ENCODE measurements at places on chromosomes 4 and X. TPM values are rescaled to one million over a fixed set of nuclear protein-coding genes. Genes with fewer than 3 reads are reported as not detected.

GRCh38 chr4:956531-957230, 16.7 kb downstream of the DGKQ start:
- H3K4me3 ChIP-seq, result no peak overlapping the region
- no peaks in the 10 kb centered on the region for H3K4me1 ChIP-seq
- no peak overlapping the region for H3K27ac ChIP-seq

DNA sequence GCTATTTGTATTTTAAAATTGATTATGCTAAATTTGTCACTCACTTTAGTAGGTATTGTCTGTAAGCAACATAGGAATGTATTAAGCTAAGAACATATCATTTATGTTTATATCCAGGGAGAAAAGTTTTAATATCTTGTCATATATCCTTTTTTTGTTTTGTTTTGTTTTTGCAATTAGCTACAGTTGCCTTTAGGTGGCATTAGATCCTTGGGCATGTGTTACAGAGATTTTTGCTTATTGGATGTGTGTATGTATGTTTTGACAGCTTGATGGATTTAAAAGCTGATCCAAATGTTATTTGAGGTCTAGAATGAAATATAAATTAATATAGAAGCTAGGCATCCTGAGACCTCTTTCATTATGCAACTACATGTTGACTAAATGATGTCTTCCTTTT, 36.1 kb upstream of the OTUD4 start:
- DNase-seq, result peak; percentile 13
- H3K27me3 ChIP-seq, result no peaks in the 10 kb centered on the region
- H3K4me3 ChIP-seq, result no peak overlapping the region
- no peaks in the 10 kb centered on the region for H3K4me1 ChIP-seq
- no peaks in the 10 kb centered on the region for H3K36me3 ChIP-seq
- no peak overlapping the region for H3K27ac ChIP-seq

DNA sequence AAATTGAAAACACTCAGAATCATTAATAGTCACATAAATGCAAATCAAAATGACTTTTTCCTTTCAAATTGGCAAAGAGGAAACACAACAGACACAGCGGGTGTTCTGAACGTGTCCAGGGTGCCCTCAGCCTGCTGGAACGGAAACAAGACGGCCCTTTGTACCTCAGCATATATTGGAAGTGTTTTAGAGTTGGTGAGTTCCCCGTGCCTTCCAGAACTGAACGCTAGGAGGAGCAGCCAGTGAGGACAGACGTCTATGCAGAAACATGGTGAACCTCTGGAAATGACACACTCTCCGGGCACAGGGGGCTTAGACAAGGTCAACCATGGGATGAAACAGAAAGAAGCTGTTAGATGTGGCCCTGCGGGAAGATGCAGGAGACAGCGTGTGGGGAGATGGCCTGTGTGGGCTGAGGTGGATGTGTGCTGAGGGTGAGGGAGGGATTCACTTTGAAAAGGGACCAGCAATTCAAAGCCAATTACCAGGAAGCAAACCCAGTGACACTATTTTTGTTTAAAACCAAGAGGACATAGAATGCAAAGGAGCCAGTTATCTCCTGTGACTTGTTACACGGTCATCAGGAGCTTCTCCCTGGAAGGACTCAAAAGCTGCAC, 40.4 kb downstream of the RNF212 start:
- H3K36me3 ChIP-seq, result no peaks in the 10 kb centered on the region
- no peak overlapping the region for H3K27ac ChIP-seq
- peaks cover 31% of the 10 kb centered on the region for H3K27me3 ChIP-seq
- DNase-seq, result peak; percentile 61
- no peak overlapping the region for H3K4me3 ChIP-seq

GRCh38 chr4:2798399-2799223, 5.7 kb downstream of the SH3BP2 start:
- H3K4me3 ChIP-seq, result no peak overlapping the region
- peak overlapping the region; percentile 22 for H3K27ac ChIP-seq
- peak; percentile 92 for DNase-seq
- no peaks in the 10 kb centered on the region for H3K36me3 ChIP-seq
- peaks cover 79% of the 10 kb centered on the region for H3K4me1 ChIP-seq

GRCh38 chrX:42606591-42606990, 171.4 kb downstream of the PPP1R2C start:
- no peak overlapping the region for H3K27ac ChIP-seq
- H3K36me3 ChIP-seq, result no peaks in the 10 kb centered on the region
- no peak for DNase-seq
- H3K4me1 ChIP-seq, result no peaks in the 10 kb centered on the region

DNA sequence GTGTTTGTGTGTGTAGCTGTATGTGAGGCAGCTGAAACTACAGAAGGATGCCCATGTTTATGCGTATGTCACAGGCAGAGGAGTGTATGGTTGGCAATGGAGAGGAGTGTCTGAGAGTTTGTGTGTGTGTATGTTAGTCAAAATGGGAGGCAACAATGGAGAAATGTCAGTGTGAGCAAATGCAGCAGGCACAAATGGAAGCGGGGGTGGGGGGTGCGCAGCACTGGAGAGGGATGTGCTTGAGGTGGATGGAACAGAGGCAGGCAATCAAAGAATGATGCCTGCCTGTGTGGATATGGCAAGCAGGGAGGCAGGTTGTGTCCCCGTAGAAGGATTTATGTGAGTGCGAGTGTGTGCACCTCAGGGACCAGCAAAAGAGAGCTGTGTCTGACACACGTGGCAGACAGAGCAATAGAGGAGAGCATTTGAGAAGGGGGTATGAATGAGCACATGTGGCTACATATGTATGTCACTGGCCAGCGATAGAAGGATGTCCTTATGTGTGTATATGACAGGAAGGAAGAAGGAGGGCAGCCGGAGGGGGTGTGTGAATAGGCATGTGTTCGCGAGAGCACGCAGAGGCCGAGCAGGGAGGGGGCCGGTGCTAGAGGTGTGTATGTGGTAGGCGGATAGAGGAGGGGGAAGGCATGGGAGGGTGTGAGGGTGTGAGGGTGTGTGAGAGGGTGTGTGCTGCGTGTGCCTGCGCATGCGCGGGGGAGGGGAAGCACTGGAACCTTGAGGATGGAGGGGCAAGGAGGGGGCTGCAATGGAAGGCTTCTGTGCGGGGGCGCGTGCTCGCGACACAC, 1.1 kb downstream of the PJA1 start:
- DNase-seq, result peak; percentile 79
- peak overlapping the region; percentile 62 for H3K27ac ChIP-seq
- H3K4me1 ChIP-seq, result 0 out of 2 replicates have a peak, but pooled peaks cover 3% of the 10 kb centered on the region
- peak overlapping the region; percentile 81 for H3K4me3 ChIP-seq
- no peaks in the 10 kb centered on the region for H3K36me3 ChIP-seq

DNA sequence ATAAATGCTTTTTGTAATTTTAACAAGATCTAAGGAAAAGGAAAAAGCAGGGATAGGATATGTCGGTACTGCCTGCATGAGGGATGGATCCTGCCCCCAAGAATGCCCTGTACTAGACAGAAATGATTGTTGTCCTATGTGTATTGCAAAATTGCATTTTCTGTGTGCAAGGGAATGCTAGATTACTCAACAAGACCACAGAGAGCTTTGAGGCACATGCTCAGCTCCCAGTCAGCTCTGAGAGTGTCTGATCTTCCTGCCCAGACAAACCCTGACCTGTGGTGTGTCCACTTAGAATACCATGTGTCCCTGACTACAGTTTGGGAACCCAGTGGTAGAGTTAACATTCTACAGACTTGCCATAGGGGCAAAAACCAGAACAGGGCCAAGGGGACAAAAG, 129.2 kb upstream of the PAK3 start:
- no peaks in the 10 kb centered on the region for H3K4me1 ChIP-seq
- H3K36me3 ChIP-seq, result no peaks in the 10 kb centered on the region
- DNase-seq, result no peak
- H3K27me3 ChIP-seq, result no peaks in the 10 kb centered on the region

DNA sequence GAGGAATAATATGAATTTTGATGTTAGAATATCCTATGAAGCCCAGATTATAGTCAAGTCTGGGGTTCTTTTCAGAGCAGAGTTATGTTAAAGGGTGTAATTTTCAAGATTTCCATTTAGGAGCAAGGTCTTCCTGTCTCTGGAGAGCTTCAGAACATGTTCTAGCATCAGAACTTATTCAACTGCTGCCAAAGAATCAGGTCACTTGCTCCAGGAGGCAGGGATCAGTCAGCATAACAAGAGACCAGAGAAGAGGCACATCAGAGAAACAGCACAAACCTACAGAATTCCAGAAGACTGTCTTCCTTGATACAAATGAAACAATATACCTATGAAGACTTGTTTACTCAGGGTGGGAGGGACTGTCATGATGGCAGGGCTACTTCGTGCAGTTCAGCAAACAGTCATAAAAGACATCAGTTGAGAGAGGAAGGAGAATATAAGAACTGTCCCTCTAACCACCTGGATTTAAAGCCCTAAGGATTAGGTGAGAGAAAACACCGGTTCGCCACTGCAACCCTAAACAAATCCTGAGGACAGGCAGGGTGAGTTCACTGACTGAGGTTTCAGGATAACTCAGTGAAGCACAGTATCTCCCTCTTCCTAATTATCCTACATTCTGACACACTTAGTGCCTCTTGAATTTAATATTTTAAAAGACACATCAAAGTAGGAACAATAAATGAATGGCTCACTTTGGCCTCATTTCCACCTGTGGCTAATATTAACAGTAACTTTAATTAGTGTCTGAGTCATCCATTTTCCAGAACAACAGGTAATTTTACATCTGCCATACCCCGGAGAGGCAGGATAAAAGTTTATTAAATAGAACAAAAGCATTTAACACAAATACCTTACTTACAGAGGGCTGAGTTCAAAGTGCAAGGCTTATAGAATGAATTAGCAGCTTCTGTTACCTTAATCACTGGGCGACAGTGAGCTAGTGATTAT, 93.0 kb downstream of the HDAC8 start:
- peaks cover 31% of the 10 kb centered on the region for H3K4me1 ChIP-seq
- no peak for DNase-seq
- peaks cover 16% of the 10 kb centered on the region for H3K36me3 ChIP-seq
- H3K27me3 ChIP-seq, result no peaks in the 10 kb centered on the region
- no peak overlapping the region for H3K27ac ChIP-seq

The MSANTD1 gene
- polyA plus RNA-seq, result 0.18 TPM

The WAS gene
- 0.30 TPM for polyA plus RNA-seq

The FGFRL1 gene
- polyA plus RNA-seq, result 22.5 TPM

GRCh38 chrX:38636949-38637819, 75.8 kb downstream of the TSPAN7 start:
- peaks cover 4% of the 10 kb centered on the region for H3K27me3 ChIP-seq
- no peak overlapping the region for H3K4me3 ChIP-seq
- no peaks in the 10 kb centered on the region for H3K36me3 ChIP-seq
- no peaks in the 10 kb centered on the region for H3K4me1 ChIP-seq
- no peak for DNase-seq

The SMIM43 gene
- polyA plus RNA-seq, result 37.2 TPM

GRCh38 chr4:150999086-150999485, 16.0 kb downstream of the LRBA start:
- no peaks in the 10 kb centered on the region for H3K4me1 ChIP-seq
- no peaks in the 10 kb centered on the region for H3K27me3 ChIP-seq

- H3K4me3 ChIP-seq, result no peak overlapping the region
- no peaks in the 10 kb centered on the region for H3K27me3 ChIP-seq
- H3K27ac ChIP-seq, result peak overlapping the region; percentile 76
- 0 out of 2 replicates have a peak, but pooled peaks cover 3% of the 10 kb centered on the region for H3K4me1 ChIP-seq
Observed at GRCh38 chr4:177016541-177017141, 223.9 kb upstream of the VEGFC start.

DNA sequence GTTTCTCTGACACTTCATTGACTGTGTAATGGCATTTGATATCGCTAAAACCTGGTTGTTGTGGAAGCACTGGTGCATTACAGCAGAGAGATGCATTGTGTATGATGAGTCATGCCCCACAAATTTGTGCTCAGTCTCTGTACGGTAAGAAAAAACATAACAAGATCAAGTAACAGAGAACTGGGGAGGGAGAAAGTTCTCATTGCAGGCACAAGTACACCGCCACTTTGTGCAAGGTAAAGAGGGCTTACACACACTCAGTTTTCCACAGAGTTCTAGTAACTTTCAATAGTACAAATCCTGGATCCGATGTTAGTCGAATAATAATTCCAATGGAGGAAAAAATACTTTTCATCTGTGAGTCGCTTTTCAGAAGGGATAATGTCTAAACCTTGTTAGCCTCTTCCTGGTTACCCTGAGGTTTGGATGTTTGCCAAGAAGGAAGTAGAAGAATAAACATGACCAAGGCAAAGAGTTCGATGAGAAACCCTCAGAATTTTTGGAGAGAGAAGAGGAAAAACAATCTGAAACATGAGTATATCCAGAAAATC, 512.5 kb upstream of the SLIT2 start:
- no peaks in the 10 kb centered on the region for H3K36me3 ChIP-seq
- DNase-seq, result no peak
- H3K4me1 ChIP-seq, result peaks cover 12% of the 10 kb centered on the region

- no peak overlapping the region for H3K27ac ChIP-seq
- no peak overlapping the region for H3K4me3 ChIP-seq
- no peaks in the 10 kb centered on the region for H3K36me3 ChIP-seq
- DNase-seq, result peak; percentile 4
- peaks cover 14% of the 10 kb centered on the region for H3K4me1 ChIP-seq
- H3K27me3 ChIP-seq, result no peaks in the 10 kb centered on the region
Observed at GRCh38 chr4:89757154-89757719, 79.7 kb downstream of the SNCA start.

- H3K4me1 ChIP-seq, result no peaks in the 10 kb centered on the region
- no peaks in the 10 kb centered on the region for H3K36me3 ChIP-seq
- DNase-seq, result no peak
- H3K4me3 ChIP-seq, result no peak overlapping the region
- peaks cover 10% of the 10 kb centered on the region for H3K27me3 ChIP-seq
Observed at GRCh38 chr4:108097990-108098553, 70.7 kb downstream of the LEF1 start.

DNA sequence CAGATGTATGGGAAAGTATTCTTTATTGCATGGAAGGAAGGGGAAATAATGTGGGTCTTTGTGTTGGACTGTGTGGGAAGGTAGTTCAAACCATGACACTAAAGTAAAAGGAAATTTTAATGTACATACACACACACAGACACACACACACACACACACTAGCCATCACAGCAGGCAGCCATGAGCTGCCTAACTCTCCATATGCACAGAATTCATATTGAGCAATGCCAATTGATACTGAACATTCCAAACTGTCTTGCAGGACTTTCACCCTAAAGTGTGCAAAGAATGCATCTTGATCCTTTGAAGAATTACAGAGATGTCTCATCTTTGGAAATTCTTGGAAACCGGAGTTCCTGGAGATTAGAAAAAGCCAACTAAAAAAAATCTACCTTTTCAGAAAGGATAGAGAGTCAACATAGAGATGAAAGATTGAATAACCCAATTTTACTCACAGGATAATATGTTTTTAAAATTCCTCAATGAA, 120.6 kb upstream of the MBNL3 start:
- H3K27ac ChIP-seq, result no peak overlapping the region
- H3K4me1 ChIP-seq, result no peaks in the 10 kb centered on the region
- no peaks in the 10 kb centered on the region for H3K36me3 ChIP-seq

The MAGEC3 gene
- 0.91 TPM for polyA plus RNA-seq

The DGAT2L6 gene
- polyA plus RNA-seq, result not detected

The RBMXL3 gene
- not detected for polyA plus RNA-seq

DNA sequence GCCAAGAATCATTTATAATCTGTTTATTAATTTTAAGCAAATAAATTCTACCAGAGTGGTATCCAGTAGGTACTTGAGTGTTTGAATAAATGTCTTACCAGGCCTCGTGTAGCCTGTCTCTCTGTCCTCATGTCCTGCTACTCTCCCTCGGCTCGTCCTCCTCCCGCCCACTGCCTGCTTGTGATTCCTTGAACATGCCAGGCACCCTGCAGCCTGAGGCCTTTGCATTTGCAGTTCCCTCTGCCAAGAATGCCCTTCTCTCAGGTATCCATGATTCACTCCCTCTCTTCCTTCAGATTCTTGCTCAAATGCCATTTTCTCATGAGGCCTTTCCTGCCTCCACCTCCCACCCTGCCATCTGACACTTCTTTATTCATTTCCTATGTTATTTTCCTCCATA, 209.7 kb upstream of the PRPS2 start:
- no peaks in the 10 kb centered on the region for H3K4me1 ChIP-seq
- no peaks in the 10 kb centered on the region for H3K36me3 ChIP-seq
- DNase-seq, result no peak
- H3K27me3 ChIP-seq, result peaks cover 18% of the 10 kb centered on the region
- no peak overlapping the region for H3K4me3 ChIP-seq
- no peak overlapping the region for H3K27ac ChIP-seq

The NXF2 gene
- polyA plus RNA-seq, result not detected

The PRDM8 gene
- 3.5 TPM for polyA plus RNA-seq

All from SK-N-SH (cell line).